ENCODE measurements at places on chromosomes 7 and 10.

DNA sequence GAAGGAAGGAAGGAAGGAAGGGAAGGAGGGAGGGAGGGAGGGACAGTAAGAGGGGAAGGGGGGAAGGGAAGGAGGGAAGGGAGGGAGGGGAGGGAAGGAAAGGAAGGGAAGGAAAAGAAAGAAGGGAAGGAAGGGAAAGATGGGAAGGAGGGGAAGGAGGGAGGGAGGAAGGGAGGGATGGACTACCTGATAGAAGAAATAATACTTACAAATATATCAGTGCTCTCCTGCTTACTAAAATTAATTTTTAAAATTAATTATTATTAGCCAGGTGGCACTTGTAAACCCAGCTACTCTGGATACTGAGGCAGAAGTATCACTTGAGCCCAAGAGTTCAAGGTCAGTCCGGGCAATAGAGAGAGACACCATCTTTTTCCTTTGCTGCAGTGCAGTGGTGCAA, 18.5 kb downstream of the ZC3HC1 start:
- DNase-seq = no peak

- no peak for DNase-seq
Measured at GRCh38 chr7:127886248-127886647, 145.0 kb downstream of the LRRC4 start.

DNA sequence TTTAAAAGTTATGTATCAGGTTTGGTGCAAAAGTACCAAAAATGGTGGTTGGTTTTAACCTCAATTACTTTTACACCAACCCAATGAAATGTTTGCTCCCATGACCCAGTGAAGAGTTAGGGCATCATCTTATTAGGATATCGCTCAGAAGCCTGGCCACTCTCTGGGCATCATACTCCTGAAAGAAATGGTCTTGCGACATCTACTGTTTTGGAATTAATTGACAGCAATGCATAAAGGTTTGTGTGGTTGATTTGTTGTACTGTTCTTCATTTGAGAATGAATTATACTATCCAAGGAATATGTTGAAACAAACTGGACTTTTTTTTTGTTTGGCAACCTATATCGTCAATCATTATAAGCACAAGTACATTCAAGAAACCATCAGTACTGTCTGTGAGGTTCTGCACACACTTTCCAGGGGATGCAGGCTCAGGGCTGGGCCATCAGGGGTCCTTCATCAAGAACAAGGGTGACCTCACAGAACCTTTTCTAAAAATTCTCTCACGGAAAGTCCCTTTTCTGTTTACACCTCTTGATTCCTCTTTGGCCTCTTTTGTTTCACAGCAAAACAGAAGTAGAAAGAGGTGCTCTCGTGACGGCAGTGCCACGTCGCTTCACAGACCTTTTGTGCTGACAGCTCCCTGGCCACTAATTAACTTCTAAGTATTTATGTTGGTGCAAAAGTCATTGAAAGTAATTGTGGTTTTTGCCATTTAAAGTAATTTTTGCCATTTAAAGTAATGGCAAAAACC, 117.2 kb upstream of the KLF6 start:
- DNase-seq = no peak

GRCh38 chr10:69558559-69558958, 14.7 kb downstream of the NEUROG3 start:
- DNase-seq = no peak

DNA sequence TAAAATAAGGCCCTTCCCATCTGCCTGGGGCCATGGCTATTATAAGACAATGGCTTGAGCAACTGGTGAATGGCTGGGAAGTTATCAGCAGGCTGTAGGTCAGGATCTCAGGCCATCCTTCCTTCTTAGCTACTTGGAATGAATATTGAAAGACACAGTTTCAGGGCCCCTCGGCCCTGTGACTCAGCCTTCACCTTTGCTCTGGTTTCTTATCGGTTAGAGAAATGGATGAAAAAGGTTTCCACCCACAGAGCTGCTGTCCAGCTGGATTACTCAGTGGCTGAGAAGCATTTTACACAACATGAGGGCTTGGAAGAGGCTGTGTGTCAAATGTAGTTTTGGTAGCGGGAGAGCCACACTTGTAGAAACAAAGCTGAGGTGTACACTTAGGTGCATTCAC, 9.4 kb downstream of the ACSL5 start:
- DNase-seq = peak; percentile 74

DNA sequence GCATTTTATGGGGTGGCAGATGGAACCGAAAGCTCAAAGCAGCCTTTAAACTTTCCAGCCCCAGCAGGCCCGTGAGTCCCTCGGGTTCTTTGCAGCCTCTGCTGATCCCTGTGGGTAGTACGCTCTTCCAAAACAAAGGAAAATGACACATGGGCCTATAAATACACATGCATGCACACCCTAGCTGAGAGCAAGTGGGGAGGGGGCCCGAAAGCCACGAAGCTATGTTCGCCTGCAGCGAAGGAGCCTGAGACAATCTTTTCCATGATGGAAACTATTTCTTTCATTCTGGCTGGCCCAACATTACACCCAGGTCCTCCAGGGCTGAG, 32.2 kb downstream of the CALML5 start:
- peak; percentile 20 for DNase-seq

GRCh38 chr10:21281765-21282484, 243.6 kb downstream of the SKIDA1 start:
- no peak for DNase-seq

DNA sequence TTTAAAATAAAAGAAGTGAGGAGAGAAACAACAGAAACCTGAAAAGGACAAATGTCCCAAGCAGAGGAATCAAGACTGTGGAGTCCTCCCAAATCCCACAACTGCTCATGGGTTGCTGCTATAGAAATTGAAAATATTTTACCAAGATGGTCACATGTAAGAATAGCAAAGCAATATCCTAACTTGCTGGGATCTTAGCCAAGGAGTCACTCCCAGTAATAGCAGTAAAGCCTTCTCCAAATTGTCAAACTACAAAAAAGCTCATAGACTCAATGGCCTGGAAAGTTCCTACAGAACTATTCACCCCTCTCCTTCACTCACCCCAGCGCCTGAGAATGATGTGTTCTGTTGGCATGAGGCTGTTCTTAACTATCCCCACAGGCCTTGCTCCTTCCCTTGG, 186.5 kb downstream of the ELMO1 start:
- no peak for DNase-seq

DNA sequence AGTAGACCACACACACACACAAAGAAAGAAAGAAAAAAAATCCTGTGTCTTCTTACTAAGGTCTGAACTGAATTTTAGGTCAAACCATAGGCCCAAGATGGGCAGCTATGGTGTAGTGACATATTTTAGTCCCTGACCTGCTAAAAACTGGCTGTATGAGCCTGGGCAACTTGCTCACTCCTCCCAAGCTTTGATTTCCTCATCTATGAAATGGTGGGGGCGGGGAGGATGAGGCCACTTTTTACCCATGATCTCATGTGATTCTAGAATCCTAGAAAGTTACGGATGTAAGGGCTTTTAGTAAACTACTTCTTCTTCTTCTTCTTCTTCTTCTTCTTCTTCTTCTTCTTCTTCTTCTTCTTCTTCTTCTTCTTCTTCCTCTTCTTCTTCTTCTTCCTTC, 6.1 kb upstream of the CCL24 start:
- DNase-seq = no peak

- DNase-seq = no peak
Measured at GRCh38 chr7:1920266-1920681, 250.2 kb downstream of the ELFN1 start.
